ENCODE measurements at places on chromosomes 2 and 18.
A peak's percentile ranks its signal among the peaks of the same experiment; 100 is the strongest.

DNA sequence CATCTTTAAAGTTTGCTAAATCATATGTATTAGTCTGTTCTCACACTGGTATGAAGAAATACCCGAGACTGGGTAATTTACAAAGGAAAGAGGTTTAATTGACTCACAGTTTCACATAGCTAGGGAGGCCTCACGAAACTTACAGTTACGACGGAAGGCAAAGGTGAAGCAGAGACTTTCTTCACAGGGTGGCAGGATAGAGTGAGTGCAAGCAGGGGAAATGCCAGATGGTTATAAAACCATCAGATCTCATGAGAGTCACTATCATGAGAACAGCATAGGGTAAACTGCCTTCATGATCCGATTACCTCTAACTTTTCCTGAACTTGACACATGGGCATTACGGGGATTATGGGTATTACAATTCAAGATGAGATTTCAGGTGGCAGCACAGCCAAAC lies 1075.2 kb upstream of the NRXN1 start:
- no peak for DNase-seq

DNA sequence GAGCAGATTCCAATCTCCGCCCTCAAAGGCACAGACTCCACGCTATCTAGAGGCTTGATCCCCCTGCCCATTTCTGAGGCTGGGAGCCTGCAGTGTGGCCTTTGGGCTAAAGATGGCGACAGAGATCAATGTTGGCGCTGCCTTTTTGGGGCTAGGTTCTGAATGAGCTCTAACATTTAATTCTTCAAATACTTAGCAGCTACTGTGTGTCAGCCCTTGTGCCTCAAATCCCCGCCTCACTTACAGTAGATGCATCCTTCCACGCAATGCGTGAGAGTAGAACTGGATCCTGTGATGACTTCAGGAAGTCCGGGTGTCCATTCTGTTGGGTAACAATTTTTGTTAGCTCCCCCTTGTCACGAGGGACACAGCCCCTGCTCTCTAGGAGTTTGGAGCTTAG lies 12.4 kb downstream of the IL1F10 start:
- no peak for DNase-seq

GRCh38 chr2:104438481-104438880 lies 415.4 kb upstream of the POU3F3 start:
- no peak for DNase-seq

DNA sequence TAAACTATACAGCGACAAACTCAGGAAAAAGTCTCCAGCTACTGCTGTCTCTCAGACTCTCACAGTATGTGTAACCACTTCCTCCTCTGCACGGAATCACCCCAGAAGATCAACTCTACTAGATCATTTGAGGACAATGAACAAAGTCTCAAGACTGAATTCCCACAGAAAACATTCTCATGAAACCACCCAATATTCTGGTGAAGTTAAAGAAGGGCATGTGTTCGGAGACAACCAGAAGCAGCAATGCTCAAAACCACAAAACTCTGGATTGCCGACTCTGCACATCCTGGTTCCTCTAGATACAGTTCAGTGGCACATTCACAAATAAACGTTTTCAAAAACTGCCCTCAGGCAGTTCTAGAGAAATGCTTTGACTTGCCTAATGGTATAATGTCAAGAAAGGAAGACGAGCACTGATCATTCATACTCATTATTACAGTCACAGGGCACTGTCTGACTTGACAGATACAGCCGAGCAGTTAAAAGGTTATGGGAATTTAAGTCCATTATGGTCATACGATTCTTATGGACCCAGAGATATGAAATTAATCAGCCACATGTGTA lies 91.9 kb upstream of the STK17B start:
- DNase-seq, result no peak

- no peak for DNase-seq
These were observed 53.8 kb downstream of the TGOLN2 start for GRCh38 chr2:85273738-85274731.

GRCh38 chr2:33530690-33531548 lies 54.5 kb downstream of the RASGRP3 start:
- DNase-seq, result no peak

- no peak for DNase-seq
These were observed 7.0 kb downstream of the TNS1 start for GRCh38 chr2:217995731-217996231.

DNA sequence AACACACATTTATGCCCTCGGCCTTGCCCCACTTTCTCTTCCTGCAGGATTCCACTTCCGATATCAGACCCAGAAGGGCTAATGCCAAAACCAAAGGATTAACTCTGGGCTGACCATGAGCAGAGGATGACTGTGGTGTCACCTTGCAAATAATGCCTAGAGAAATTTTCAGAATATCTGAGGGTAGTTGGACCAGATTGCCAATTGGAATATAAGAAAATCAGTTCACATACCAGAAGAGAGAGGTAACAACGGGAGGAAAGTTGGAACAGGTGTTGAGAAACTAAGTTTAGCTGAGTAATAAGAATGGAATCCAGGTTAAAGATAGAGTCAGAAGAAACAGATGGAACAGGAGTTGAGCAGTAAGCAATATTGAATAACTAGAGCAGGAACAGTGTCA lies 232.7 kb upstream of the UBE2E3 start:
- no peak for DNase-seq

DNA sequence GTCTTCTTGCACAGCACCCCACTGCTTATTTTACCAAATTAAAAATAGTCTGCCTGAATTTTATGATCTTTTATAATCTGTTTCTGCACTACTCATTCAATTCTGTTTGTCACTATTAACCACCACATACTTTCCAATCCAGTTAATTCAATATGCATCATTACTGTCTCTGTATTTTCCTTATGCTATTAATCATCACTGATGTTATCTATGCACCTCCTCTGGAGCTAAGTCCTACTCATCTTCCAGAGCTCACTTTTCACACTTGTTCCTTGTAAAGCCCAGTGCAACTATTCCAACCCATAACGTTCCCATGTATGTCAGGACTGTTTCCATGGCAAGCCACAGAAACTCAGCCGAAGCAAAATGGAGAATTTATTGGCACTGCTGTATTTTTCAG lies 713.6 kb downstream of the PLCL1 start:
- no peak for DNase-seq

DNA sequence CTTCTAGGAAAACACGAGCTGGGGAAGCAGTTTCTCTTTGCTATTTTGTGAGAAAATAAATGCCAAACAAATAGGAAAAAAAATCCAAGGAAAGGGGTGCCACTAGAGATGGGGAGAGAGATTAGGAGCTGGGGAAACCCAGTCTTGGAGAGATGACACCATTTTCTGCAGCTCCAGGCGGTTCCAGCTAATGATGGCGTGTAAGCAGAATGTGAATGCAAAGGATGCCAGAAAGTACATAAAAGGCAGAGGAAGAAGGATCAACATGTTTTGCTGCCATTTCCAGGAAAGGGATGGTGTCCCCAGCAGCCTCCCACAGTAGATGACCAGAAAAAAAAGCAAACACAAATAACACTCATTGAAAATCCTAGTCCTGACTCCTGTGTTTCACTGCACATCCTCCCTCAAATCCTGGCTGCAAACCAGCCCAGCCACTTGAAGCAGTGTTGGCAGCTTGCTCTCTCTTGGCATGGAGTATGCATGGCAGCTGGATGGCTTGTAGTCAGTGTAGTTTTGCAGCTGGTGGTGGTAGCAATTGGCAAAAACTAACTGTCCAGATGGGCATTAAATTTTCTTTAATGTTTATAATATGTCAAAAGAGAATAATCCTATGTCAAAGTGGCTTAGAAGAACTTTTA lies 93.6 kb downstream of the FTCDNL1 start:
- peak; percentile 53 for DNase-seq

- DNase-seq, result no peak
These were observed 119.0 kb downstream of the HIBCH start for GRCh38 chr2:190200603-190201002.

GRCh38 chr18:70165936-70166335 lies 39.6 kb downstream of the RTTN start:
- no peak for DNase-seq

DNA sequence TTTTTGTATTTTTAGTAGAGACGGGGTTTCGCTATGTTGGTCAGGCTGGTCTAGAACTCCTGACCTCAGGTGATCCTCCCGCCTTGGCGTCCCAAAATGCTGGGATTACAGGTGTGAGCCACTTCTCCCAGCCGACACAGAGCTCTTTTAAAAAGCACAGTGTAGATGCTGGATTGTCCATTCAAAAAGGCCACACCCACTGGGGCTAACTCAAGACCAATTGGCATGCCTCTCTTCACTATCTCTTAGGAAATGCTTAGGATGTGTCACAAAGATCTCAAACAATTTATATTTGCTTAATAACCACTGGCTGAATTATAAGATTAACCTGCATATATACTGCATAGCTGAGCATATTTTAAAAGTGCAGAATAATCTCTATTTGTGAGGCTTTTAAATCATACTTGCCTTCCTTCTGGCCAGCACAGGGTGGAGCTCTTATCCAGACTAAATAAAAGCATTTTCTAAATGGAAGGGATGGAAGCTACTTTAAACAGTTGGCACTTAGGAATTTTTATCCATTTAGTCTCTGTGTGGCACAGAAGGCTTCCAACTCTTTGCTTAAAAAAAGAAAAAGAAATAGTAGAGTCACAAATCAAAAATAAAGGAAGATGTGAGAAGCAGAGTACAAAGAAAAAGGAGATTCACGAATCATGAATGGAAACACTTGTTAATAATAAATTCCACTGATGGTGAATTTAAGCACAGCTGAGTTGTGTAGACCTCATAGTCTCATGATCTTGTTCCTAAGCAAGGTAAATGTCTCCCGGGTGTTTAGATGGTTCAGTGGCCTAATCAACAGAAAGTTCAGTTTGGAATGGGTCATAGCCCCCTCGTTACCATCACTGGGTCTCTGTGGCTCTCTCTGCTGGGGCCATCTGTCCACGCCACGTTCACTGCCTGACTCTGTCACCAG lies 22.4 kb downstream of the CRYGD start:
- DNase-seq, result peak; percentile 29

GRCh38 chr2:167293172-167293781 lies 405.0 kb downstream of the XIRP2 start:
- DNase-seq, result peak; percentile 24

- no peak for DNase-seq
These were observed 13.3 kb downstream of the EFHD1 start for GRCh38 chr2:232646726-232647125.

DNA sequence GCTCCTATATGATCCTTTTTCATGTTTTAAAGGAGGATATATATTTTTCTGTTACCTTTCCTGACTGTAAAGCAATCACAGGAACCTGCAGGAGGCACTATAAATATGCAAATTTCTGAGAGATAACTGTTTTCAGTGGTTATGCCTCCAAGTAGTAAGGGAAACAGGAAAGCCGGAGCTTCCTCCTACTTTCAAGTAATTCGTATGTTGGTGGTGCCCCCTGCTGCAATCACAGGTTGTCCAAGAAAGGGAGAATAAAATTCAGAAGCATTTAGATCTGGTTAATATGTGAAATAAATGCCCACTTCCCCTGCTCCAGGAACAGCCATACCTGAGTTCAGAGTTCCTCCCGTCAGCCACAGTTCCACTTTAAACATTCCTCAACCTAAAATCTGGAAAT lies 12.0 kb upstream of the BCL11A start:
- DNase-seq, result no peak

GRCh38 chr2:148523315-148523714 lies 121.2 kb upstream of the EPC2 start:
- DNase-seq, result no peak

DNA sequence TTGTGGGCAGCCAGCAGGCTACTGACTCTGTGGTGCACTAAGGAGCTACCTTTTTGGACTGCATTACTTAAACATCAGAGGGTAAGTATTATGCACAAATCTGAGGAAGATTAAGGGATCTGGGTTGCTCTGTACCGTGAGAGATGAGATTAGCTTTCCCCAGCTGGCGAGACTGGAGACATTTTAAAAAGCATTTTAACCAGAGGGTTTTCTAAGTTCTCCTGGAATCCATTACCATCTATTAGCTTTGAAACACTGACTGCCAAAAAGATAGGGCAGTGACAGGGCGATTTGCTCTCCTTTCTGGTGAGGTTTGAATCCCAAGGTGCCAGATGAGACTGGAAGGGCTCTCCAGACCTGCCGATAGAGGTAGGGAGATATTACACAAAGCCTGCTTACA lies 63.2 kb downstream of the LYPD6 start:
- DNase-seq, result no peak

- no peak for DNase-seq
These were observed 12.0 kb upstream of the DARS1 start for GRCh38 chr2:135997380-135997779.

GRCh38 chr18:23868136-23868785 lies 146.3 kb upstream of the TTC39C start:
- DNase-seq, result no peak

DNA sequence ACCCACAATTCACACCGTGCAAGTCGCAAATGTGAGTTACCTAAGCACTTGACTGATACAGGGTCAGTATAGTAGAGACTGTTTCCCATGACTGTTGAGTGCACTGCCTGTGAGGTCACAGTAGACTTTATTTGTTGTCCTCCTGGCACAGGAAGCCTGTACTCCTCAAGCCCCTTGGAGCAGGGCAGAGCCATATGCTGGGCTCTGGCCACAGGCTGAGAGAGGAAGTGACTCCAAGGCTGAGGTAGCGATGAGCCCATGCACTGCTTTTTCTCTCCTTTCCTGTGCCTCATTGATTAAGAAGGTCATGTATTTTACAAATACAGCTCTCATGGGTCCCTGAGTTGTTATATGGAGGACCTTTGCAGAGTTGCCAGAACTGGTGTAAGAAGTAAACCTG lies 287.7 kb downstream of the SRBD1 start:
- DNase-seq, result no peak

DNA sequence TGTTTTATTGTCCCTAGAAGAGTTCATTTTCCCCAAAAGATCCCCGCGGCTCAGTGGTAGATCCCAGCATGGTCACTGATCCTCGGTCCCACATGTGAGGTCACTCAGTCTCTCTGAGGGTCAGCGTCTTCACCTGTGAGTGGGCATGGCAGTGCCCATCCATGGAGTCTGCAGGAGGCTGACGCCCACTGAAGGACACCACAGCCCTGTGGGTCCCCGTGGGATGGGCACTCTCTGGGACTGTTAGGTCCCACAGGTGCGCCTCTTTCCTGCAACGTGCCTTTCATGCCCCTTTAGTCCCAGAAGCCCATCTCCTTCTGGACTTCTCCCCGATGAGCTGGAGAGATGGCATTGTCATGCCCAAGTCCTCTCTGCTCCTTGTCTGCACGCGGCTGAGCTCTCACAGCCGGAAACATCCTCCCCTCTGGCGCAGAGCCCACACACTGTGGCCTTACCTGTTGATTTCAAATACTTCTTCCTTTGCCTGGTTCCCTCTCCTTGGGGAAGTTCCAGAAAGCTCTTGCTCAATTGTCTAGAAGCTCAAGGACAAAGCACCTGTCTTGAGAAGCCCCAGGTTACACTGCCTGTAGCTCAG lies 75.9 kb downstream of the PTGR3 start:
- DNase-seq, result no peak

DNA sequence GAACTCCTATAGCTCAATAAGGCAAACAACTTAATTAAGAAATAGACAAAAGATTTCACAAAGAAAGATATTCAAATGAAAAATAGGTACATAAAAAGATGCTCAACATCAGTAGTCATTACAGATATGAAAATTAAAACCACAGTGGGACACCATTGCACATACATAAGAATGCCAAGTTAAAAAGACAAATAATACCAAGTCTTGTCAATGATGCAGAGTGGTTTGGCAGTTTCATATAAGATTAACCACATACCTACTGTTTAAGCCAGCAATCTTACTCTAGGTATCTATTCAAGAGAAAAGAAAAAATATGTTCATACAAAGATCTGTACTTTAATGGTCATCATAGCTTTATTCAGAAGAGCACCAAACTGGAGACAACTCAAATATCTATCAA lies 63.5 kb upstream of the GLS start:
- DNase-seq, result no peak
